ENCODE measurements at places on chromosomes 2 and 18. TPM values are rescaled to one million over a fixed set of nuclear protein-coding genes. Genes with fewer than 3 reads are reported as not detected.

DNA sequence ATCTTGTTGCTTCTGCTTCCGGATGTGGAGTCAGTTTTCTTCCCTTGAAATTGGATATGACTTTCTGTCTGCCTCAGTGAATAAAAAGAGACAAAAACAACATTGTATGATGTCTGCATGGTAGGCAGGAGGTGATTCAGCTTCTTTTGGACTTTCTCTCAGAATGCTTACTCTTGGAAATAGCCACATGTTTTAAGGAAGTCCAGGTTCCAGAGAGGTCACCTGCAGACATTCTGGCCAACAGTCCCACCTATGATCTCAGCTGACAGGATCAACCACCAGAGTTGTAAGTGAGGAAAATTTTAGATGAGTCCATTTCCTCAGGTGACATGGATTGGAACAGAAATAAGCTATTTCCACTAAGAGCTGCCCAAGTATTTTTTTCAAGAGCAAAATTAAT is 508.7 kb upstream of the FAM98A start:
- no peak for DNase-seq

DNA sequence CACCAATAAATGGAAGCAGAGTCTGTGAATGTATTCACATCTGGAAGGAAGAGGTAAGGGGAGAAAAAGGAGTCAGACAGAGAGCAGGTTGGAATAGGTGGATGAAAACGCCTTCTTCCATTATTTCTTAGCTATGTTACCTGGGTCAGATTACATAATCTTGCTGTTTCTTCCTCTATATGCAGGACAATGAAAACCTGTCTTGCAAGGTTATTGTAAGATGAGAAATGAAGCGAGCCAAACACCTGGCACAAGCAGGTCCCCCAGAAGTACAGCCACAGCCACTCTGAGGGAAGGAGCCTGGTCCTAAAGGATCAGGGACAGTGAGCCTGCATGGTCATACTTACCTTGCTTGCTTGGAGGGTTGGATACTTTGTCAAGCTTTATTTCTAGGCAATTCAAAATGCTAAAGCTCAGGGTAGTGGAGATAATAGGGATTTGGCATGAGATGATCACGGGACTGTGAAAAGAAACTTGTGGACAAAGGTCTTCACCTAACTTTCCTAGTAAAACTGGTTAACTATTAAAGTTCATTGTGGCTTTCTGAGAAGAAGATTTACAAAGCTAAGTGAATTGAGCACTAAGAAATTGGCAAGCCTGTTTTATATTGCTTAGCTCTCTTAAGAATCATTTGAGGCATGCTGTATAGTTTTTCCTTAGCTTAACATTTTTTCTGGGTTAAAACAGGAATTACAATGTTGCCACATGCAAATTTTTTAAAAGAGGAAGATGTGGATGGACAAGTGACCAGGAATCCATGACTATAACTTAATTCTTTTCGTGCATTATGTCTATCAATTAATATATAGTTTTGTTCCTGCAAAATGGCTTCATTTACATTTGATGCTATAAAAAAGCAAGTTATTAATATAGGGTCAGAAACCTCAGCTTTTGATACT is 15.7 kb upstream of the PLA2R1 start:
- no peak for DNase-seq

DNA sequence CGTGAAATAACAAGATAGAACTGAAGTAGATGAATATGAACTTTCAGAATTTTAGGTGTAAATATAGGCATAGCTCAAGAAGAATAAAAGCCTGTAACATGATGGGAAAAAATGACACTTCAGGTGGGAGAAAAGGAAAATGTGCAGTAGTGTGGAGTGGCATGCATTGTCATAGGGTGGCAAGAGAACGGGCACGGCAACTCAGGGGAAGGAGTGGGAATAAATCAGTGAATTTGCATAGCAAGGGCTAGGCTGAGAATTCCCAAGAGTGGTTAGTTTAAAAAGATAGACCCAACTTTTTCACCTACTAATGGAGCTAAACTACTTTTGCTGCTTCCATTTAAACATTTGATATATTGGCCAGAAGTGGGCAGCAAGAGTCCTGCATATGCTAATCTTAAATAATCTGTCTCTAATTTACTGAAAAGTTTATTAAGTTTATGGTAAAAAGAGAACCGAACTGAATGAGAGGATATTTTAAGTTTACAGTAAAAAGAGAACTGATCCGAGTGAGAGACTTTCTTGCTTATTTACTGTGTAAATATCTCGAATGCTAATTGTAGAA is 228.1 kb downstream of the CTNNA2 start:
- DNase-seq: no peak

GRCh38 chr18:55688030-55688429 is 100.0 kb upstream of the TCF4 start:
- DNase-seq: no peak

GRCh38 chr2:23505218-23505983 is 120.4 kb downstream of the KLHL29 start:
- DNase-seq: peak; percentile 69

- no peak for DNase-seq
Measured at GRCh38 chr2:26805241-26805676, 19.4 kb downstream of the CENPA start.

DNA sequence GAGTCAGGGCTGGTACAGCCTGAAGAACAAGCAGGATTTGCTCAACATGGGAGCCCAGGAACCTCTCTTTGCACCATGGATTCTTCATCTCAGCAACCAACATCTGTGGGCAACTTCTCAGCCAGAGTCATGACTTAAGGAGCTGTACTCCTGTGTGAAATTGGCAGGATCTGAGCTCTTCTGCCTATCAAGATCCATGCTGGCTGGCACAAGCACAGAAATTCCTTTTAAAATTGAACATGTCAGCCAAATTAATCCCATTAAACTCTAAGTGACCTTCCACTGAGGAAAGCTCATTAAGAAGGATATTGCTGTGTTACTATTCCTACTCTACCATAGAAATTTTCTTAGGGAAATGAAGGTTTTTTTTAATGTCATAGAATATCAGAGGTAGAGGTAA is 110.5 kb upstream of the SCG2 start:
- no peak for DNase-seq

GRCh38 chr2:183063083-183063482 is 15.5 kb upstream of the DUSP19 start:
- no peak for DNase-seq

DNA sequence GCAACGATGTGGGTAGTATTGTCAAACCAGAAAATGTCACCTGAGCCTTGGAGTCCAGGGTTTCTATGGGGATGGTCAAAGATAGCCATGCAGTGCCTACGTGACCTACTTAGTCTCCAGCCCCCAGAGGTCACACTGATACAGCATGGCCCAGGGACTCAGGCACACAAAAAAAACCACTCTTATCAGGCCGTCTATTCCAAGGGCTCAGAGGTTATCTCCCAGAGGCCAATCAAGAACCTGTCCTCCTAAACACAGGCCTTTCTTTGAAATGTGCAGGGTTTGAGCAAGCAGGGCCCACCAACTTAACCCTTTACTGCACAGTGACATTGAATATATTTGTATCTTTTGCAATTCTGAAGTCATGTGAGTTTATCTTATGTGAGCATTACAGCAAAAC is 82.7 kb downstream of the MRO start:
- DNase-seq: no peak

DNA sequence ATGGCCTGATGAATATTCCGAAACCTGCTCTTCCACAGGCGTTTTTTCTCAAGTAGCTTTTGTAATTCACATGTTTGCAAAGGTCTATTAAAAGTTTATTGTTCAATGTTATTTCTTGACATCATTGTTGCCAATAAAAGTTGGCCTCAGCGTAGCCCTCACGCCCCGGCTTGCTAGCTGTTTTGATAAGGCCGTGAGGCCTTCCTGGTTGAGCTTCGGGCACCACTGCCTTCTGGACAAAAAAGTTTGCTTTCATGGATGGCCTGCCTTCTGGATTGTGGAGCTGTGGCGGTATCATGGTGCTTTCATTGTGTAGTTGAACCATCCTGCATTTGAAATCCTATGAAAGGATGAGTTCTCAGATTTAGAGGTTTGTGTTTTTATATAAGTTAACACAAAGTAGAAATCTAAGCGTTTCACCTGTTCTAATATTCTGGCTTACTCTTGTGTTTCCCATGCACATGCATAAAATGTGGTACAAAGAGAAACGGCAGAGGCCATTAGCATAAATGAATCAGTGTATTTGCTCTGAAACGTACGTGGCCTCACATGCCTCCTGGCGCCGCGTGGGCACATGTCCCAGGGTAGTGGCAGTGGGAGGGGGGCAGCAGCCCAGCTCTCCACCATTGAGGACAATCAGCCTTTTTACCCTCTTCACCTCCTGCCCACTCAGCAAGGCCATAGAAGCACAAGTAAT is 134.5 kb downstream of the NCK2 start:
- DNase-seq: no peak

DNA sequence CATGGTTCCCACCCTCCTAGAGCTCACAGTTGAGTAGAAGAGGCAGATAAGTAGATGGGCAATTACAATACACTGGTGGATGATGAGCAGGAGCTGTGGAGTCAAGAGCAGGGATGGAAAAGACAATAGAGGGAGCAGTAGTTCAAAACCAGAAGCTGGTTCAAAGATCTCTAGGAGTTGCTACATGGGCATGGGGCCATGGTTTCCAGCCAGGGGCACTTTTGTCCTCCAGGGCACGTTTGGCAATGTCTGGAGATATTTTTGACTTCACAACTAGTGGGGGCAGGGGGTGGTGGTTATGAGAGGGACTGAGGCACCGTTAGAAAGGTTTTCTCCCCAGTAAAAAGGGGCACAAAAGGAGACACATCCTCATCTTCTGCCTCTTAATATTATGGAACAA is 236.0 kb downstream of the DYSF start:
- no peak for DNase-seq

CYB5A gene
- total RNA-seq: 130 TPM

B4GALT6 gene
- 25.4 TPM for total RNA-seq

SERPINB4 gene
- total RNA-seq: not detected

CPLX4 gene
- total RNA-seq: not detected

ACVR1C gene
- total RNA-seq: 1.0 TPM

VWA3B gene
- total RNA-seq: 1.0 TPM

C2orf80 gene
- not detected for total RNA-seq

ABCG5 gene
- not detected for total RNA-seq

Measured in H7 (cell line).